ENCODE measurements at places on chromosomes 6 and 20.

GRCh38 chr6:141290941-141291721, 841.6 kb upstream of the GJE1 start:
- no peak for DNase-seq

DNA sequence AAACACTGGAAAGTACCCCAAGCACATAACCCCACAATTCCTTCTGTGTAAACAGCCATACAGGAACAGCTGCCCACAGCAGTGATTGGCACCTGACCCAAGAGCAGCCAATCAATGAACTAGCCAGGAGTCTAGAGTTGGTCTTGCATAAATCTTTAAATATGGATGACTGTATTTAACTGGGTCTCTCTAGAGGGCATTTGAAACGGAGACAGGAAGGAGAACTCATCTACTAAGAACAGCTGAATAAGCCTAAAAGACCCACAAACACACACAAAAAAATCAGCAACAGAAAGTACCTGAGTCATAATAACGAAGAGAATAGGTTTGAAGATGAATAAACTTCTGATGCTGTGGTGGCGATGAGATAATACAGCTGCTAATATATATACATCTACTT, 49.0 kb upstream of the ASF1A start:
- no peak for DNase-seq

DNA sequence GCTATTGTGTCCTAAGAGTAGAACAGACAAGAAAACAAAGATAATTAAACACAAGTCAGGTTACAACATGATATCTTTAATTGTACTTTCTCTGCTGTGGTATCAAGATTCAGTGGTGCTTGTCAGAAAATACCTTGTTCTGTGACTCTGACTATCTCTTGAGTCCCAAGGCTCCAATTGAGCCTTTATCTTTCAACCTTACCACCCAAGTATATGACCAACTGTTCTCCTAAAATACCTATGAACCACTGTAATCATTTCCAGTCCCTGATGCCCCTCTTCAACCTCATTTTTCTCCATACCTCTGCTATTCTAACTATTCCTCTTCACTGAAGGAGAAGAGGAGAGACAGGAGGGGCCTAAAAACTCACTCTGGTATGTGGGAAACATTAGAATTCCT, 66.9 kb upstream of the TPD52L1 start:
- DNase-seq = no peak

GRCh38 chr20:46307139-46307998, 929 bp downstream of the CDH22 start:
- peak; percentile 92 for DNase-seq

- no peak for DNase-seq
Observed at GRCh38 chr20:59484228-59484627, 120.1 kb upstream of the PHACTR3 start.

GRCh38 chr6:15473741-15474161, 189.1 kb downstream of the DTNBP1 start:
- DNase-seq = no peak

DNA sequence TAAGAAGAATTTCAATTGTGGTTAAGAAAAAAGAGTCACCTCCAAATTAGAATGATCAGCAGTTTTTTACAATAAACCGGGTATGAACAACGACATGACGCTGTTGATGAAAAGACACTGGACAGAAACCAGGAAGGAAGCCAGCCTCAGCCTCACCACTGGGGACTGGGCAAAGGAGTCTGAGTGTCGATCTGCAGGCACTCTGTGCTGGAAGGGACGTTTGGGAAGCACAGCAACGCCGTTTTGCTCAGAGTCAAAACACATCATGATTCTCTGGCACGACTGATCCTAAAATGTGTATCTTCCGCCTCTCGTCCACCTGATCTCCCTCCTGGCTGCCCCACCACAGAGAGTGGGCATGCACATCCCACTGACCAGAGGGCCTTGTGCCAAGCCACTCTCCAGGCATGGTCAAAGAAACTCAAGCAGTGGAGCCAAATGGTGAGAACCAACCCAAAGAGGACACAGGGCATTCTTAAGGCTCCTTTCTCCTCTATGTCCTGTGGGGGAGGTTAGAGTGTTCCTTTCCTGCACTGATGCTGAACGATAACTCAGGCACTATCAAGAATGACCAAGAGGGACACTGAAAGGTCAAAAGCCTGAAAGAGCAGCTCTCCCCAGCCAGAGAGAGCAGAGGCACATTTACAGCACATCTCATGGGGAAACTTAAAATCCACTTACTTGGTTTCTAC, 68.8 kb downstream of the AGPAT4 start:
- no peak for DNase-seq

DNA sequence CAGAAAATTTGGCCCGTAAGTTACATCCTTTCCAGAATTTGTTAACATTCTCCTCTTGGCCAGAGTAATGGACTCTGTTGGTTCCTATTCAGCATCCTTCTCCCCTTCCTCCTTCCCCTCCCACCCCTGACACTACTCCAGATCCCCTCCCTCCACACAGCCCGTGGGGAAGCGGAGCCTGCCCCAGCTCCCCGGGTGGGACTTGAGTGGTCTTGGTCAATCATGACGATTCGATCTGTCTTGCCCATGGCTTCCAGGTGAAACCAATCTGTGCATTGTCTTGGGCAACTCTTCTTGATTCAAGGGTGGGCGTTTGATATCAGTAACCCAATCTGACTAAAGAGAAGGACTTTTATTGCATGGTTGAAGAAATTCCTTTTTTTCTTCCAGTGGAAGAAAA, 143.9 kb downstream of the ANKRD60 start:
- no peak for DNase-seq

GRCh38 chr6:156175971-156176421, 601.2 kb upstream of the ARID1B start:
- DNase-seq = peak; percentile 46

GRCh38 chr20:49637046-49637637, 69.2 kb upstream of the PTGIS start:
- no peak for DNase-seq

DNA sequence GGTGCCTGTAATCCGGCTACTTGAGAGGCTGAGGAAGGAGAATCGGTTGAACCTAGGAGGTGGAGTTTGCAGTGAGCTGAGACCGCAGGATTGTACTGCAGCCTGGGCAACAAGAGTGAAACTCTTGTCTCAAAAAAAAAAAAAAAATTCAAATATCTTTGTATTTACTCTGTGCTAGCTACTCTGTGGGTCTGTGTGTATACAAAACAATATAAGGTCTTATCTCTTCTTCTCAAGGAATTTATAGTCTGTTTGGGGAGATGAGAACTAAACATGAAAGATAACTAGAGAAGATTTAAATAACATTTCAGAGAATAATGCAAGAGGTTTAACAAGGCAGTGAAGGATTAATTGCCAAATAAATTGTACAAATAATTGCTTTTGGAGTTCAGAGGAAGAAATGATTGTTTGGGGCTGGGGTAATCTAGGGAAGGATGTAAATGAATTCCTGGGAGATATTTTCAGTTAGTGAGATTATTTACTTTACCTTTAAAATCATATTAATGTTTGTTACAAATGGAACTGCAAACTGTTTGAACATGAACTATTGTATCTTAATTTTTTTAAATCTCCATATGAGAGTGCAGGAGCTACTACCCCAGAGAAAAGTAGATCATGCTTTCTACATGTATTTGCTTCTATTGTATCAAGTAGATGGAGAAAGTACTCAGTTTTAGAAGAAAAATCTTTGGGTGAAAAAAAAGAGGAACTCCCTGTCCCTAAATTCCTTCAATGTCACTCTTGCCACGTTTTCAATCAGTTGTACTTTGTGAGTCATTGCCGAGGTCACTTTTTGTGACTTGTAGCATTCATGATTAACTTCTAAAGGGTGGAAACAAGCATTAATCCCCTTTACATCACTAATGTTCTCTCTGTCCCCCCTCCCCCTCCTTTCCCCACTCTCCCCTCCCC, 39.0 kb downstream of the NCOA3 start:
- no peak for DNase-seq

DNA sequence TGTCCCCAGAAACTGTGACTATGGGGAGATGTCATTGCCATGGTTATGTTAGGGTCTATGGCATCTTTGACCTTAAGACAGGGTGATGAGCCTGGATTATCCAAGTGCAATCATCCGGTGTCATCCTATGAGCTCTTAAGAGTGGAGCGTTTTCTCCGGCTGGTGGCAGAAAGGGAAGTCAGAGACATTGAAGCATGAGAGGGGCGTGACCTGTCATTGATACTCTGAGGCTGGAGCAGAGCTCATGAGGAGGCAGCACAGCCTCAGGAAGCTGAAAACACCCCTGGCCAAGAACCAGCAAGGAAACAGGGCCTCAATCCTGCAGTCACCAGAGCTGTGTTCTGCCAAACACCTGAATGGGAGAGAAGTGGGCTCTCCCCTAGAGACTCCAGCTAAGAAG, 59.6 kb downstream of the ANKRD60 start:
- no peak for DNase-seq

DNA sequence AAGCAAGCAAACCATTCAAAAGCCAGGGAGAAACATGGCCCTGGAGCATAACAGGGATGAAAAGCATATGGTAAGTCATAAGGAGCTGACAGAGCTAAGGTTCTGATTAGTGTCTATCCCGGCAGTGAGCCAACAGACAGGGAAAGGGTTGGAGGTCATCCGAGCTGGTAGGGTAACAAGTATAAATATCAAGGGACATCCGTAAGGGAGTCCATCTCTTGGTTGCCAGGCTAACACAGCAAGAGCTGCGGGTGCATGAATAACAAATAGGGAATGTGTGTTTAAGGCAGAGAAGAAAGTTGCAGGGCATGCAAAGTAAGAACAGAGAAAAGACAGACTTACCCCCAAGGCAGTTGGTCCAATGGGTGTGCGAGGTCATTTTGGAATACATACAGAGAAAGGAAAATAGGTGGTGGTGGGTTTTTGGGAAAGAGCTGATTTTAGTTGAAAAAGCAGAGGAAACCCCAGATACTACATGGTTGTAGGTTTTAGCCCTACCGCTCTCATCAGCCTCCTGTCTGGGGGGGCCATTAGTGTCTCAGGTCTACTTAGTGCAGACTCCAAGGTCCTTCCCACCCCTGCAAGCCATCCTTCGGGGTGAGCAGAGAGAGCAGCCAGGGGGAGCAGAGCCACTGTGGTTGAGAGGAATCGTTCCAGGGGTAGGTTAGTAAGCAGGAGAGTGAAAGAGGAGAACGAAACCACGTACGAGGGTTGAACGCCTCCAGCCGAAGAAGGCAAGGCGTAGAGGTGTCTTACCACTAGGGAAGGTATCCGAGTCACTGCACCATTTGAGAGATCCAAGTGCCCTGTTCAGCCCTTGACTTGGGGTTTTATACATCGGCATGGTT, at the start of gene ERVFRD-1:
TSS of gene ERVFRD-1 (minus strand) at position 805 of the 848 bp plus-strand sequence. CDS start 6,415 bp downstream, outside the sequence.
- no peak for DNase-seq

DNA sequence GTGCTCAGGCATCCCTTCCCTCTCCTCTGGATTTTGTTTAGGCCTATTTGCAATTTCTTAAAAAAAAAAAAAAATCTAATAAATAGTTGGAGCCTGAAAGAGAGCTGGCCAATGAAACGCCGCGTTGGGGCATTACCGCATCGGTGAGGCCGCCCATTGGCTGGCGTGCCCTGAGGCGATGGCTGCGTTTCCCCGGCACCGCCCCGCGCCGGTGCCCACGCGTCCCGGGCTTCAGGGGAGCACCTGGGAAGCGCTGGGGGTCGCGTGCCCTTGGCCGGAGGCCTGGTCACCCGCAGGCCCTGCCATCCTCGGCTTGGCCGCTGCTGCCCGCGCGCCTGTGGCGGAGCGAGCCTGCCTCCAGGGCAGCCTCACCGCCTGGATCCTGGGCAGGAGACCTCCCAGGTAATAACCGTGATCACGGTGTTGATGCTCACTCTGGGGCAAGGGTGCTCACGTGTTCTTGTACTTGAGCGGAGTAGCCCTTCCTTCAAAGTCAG, 155.4 kb downstream of the NRN1 start:
- DNase-seq = no peak

- no peak for DNase-seq
Observed at GRCh38 chr6:28269492-28269891, 2.5 kb downstream of the ZSCAN26 start.

- no peak for DNase-seq
Observed at GRCh38 chr20:9218531-9218961, 149.7 kb downstream of the PLCB4 start.

DNA sequence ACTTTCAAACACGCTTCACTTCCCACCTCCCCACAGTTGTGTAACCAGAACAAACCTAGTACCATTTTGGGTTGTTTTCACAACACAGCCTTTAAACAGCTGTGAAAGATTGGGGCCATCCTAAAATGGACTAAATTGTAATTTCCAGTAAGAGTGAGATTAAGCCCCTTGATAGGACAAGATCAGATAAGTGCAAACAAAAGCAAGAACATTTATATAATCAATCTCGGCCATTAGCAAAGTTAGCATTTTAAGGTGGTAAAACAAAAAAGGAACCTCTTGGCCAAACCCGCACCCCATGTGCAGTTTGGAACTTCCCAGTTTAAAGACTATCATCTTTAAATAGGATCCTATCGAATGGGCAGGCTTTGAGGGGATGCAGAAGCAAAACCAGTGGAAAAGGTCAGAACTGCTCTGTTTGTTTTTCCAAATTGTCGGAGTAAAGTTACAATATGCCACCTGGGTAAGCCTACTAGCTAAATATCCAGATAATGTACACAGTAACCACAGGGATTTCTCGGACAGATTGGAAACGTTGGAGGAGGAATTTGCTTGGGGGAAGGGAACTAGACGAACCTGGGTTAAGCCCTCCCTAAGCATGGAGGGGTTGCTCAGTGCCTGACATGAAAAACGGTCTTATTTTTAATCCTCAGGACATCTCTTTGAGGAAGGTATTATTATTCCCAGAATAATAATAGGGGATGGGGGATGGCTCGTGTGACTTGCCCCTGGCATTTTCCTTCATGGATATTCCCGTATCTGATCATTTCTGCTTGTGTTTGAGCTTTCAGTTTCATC, 159.8 kb upstream of the SALL4 start:
- no peak for DNase-seq

DNA sequence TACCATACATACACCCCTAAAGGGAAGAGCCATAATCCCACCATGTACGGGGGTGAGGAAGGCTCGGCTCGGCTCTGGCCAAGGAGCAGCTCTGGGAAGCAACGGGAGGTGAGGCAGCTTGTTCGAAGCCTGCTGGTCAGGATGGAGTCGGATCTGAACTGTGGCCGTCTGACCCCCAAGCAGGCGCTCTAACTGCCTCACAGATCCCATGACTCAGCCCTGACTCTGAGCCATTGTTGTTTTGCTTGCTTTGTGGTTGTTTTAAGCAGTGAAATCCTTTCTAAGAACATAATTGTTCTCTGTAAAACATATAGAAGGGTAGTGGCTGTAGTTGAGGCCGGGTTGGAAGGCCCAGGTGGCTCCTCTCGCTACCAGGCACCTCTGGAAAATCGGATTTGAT, 10.9 kb downstream of the C6orf132 start:
- no peak for DNase-seq

All from D341Med (cell line).